Upper lobe of left lung (tissue), 6 donors: ENCODE measurements at places on chromosomes 5 and 9. TPM values are rescaled to one million over a fixed set of nuclear protein-coding genes. Genes with fewer than 3 reads are reported as not detected.

Gene MAT2B
- total RNA-seq = 42.3 TPM

DNA sequence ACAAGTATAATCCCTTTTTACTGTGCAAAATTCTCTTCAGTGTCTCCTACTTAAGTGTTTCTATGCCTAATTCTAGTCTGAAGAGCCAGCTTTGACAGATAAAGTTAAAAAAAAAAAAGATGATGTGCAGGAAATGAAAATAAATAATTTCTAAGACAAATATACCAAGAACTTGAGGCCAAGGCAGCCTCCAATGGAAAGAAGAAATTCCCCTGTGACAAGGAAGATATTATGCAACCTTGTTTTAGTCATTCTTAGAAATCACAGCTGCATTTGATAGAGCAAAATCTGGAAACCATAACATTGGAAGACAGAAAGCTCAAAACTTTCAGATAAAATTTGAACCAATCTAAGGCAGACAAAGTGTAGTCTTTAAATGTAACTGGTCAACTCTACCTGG lies 375.9 kb upstream of the TLE4 start:
- no peak for DNase-seq
- H3K4me1 ChIP-seq = no peaks in the 10 kb centered on the region
- H3K4me3 ChIP-seq = no peak overlapping the region
- no peaks in the 10 kb centered on the region for H3K36me3 ChIP-seq

Gene CFAP90
- 7.8 TPM for total RNA-seq

GRCh38 chr9:108396193-108396592 lies 459.6 kb downstream of the ACTL7B start:
- H3K27me3 ChIP-seq = no peaks in the 10 kb centered on the region
- no peaks in the 10 kb centered on the region for H3K4me1 ChIP-seq
- H3K27ac ChIP-seq = no peak overlapping the region
- no peaks in the 10 kb centered on the region for H3K36me3 ChIP-seq
- H3K4me3 ChIP-seq = no peak overlapping the region

- H3K4me3 ChIP-seq = no peak overlapping the region
- DNase-seq = no peak
- H3K36me3 ChIP-seq = no peaks in the 10 kb centered on the region
- no peaks in the 10 kb centered on the region for H3K4me1 ChIP-seq
- H3K27me3 ChIP-seq = no peaks in the 10 kb centered on the region
These were observed 35.1 kb downstream of the POLK start for GRCh38 chr5:75546830-75547229.

DNA sequence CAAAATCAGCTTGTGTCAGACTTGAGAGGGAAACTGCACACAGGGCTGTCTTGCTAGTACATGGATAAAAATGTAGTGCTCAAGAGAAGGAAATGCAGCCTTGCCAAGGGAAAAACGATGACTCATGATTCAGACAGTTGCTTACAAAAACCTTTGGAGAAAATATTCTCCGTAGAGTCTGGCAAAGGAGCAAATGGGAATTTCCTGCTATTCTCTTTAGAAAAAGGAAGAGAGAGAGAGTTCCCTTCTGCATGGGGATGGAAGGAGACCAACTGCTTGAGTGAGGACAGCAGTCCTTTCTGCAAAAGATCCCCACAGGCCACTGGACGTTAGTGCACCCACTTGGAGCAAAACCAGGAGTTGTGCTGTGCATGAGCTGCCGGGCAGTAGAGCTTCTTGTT lies 7.6 kb downstream of the IFNB1 start:
- H3K4me1 ChIP-seq = peaks cover 6% of the 10 kb centered on the region
- H3K4me3 ChIP-seq = no peak overlapping the region
- no peaks in the 10 kb centered on the region for H3K27me3 ChIP-seq
- no peak overlapping the region for H3K27ac ChIP-seq
- no peak for DNase-seq

DNA sequence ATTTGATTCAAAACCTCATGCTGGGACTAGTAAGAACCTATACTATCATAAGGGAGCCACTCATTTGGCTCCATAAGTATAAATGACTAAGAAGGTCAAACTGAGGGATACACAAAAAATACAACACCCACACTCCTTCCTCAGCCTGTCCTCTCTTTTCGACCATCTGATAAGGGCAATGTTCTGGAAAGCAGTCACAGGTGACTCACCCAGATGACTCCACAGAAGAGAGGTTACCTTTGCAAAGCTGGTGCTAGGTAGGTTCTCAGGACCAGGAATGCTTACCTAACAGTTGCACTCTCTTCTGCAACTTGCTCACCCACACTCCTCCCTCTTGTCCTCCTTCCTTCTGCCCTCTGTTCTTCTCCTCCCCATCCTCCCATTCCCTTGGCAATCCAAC lies 32.9 kb downstream of the LHFPL2 start:
- H3K36me3 ChIP-seq = no peaks in the 10 kb centered on the region
- H3K4me3 ChIP-seq = no peak overlapping the region
- H3K27me3 ChIP-seq = no peaks in the 10 kb centered on the region
- no peak for DNase-seq
- no peak overlapping the region for H3K27ac ChIP-seq

Gene PGM5
- 11.9 TPM for total RNA-seq

Gene FCN1
- total RNA-seq = 11.5 TPM

DNA sequence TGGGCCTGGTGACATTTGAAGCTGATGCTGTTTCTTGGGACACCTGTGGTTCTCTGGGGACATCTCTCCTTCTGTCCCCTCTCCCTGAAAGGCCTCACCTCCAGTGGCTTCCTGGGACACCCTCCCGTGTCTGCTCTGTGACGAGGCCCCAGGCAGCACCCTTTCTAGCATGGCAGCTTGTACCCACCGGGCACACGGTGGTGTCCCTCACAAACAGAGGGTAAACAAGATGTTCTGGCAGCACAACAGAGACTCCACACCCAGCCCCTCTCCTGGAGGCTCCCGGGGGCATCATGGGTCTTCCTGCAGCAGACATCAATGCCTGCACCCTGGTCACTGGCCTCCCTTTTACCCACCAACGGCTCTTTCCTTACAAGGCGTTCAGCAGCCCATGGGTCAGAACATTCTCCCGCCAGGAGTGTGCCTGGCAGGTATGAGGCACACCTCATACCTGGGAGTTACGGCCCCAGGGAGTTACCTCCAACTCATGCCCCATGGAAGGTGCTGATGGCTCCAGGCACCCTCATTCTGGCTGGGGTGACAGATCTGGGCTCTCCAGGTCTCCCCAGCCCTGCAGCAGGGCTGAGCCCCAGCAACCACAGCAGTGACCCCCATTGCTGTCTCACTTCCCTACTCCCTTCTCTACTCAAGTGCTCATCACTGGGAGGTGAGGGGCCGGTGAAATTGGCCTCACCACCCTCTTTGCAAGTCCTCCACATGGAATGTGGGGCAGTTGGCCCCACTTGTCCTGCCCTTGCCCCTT lies 51.1 kb downstream of the BARX1 start:
- no peak for DNase-seq
- no peaks in the 10 kb centered on the region for H3K27me3 ChIP-seq
- H3K4me1 ChIP-seq = no peaks in the 10 kb centered on the region
- no peaks in the 10 kb centered on the region for H3K36me3 ChIP-seq

GRCh38 chr9:121989010-121989409 lies 104.1 kb downstream of the TTLL11 start:
- H3K27ac ChIP-seq = no peak overlapping the region
- DNase-seq = no peak
- H3K27me3 ChIP-seq = no peaks in the 10 kb centered on the region
- no peaks in the 10 kb centered on the region for H3K36me3 ChIP-seq
- H3K4me3 ChIP-seq = no peak overlapping the region

Gene EPB41L4B
- 19.0 TPM for total RNA-seq

Gene IFNA13
- not detected for total RNA-seq
